ENCODE measurements at places on chromosomes 1 and 21.

DNA sequence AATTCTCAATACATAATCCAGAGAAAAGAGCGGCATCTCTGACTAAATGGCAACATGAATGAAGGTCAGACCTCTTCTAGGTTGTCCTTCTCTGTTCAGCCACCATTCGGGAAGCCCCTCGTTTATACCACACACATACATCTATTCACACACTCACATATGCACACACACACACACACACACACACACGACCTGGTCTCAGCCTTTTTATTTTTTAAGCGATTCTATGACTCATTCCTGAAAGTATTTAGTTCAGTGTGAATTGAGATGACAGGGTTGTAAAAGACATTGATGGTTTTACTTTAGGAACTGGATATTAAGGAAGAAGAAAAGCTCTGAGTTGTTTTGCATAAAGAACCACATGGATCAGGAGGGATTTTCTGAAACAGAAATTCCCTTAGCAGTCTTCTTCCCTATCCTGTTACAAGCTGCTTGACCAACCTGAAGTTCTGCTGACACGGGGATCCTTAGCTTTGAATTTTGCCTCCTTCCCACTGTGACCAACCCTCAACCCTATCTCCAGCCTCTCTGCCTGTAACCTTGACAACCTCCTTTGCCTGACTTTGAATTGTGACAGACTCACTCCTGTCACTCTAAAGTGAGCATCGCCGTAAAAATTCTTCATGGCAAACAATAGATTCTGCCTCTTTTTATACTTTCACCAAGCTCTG lies 383.1 kb upstream of the ESRRG start:
- DNase-seq = no peak

- DNase-seq = peak; percentile 64
Observed at GRCh38 chr1:164602480-164603093, 43.6 kb downstream of the PBX1 start.

DNA sequence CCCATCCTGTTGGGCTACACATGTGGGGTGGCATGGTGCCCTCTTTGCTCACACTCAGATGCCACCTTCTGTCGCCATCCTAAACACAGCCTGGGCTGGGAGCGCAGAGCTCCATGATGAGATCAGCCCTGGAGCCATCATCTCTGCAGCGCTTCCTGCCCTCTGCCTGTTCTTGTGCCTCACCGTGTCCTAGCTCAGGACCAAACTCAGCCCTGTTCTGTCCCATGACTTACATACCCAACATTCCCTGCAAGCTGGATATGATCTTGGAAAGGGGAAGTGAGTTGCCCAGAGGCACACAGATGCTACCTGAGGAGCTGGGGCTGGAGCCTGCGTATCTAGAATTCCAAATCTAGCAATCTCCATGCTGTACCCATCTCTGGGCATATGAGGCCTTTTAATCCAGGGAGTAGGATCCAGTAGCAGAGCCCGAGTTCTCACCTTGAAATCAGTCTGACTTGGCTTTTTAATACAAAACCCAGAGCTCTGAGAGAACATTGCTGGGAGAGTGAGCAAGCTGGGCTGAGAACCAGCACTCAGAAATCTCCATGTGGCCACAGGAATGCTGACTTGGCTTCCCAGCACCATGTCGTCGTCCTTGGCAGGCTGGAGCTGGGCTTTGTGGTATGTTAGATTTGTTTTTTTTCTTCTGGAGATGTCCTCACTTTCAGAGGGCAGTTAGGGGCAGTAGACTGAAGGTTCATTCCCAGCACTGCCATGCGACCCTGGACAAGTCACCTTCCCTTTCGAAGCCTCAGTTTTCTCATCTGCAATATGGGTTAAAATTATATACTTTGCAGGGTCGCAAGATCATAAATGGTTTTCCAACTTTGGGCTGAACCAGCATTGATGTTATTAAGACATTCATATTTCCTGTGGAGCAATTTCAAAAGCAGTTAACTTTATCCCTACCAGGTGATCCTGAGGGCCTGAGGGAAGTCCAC lies 2.6 kb downstream of the ALPL start:
- DNase-seq = no peak

- peak; percentile 89 for DNase-seq
Observed at GRCh38 chr1:112714313-112715263, 544 bp downstream of the PPM1J start.

- DNase-seq = no peak
Observed at GRCh38 chr1:226714148-226714547, 24.9 kb downstream of the ITPKB start.

- DNase-seq = no peak
Observed at GRCh38 chr1:1858382-1859086, 32.4 kb downstream of the GNB1 start.

GRCh38 chr1:156430303-156430702 lies 61.3 kb downstream of the RHBG start:
- no peak for DNase-seq

DNA sequence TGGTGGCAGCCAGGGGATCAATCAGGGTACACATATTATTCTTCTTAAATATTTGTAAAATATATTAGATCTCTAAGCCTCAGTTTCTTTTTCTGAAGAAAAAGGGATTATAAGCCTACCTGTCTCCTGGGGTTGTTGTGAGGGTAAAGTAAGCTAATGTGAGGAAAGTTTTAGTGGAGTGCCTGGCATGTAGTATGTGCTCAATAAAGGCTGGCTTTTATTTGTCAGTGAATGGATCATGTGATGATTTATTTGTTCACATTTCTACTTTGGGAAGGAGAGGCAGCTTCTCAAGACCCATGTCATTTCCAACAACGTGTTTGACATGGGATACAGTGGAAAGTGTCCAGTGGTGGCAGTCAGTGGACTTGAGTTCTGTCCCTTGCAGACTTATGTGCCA lies 12.4 kb upstream of the RBM15 start:
- no peak for DNase-seq

DNA sequence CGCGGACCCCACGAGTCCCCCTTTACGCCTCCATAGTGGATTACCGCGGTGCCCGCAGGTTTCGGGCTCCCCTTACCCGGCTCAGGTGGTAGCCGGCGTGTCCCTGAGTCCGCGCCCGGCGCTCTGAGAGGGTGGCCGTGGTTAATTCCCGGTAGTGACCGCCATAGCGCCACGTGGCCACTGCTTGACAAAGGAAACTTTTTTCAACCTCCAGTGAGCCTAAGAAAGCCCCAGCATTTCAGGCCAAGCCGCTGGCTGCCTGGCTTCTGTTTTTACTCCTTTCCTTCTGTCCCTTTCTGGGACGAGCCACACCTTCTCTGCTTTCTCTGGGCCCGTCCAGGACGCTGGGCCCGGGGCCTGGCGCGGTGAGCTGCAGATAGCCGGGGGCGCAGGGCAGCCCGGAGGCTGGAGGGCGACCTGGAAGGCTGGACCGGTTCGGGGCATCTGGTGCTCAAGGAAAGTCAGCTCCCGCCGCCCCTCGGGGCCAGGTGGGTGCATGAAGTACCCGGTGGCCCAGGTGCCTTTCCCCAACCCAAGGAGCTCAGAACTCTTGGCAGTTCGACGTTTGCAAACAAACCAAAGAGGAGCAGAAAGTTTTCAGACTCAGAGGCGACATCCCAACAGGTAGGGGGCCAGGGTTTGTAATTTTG lies 540 bp upstream of the C1orf198 start:
- DNase-seq = peak; percentile 92

DNA sequence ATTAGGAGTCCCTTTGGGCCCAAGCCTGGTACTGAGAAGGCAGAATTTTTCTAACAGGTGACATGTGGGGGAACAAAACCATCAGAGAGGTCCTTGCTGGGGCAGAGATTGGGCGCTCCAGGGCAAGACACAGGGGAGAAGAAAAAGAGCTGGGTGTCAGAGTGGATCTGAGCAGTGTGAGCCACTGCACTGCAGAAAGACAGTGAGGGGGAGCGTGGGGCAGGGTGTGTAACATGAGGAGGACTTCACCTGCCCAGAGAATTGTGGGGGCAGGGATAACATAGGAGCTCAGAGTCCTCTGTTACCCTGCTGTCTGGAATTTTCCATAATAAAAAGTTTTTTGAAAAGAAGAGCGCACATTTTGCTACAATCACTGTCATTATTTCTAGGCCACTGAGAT lies 25.5 kb upstream of the CSF3R start:
- no peak for DNase-seq

GRCh38 chr1:183024317-183025009 lies 1.2 kb downstream of the LAMC1 start:
- DNase-seq = no peak

- no peak for DNase-seq
Observed at GRCh38 chr21:31967334-31967733, 94.5 kb downstream of the HUNK start.

Data from right kidney (tissue), 9 donors.